ENCODE measurements at places on chromosomes 4 and X.

DNA sequence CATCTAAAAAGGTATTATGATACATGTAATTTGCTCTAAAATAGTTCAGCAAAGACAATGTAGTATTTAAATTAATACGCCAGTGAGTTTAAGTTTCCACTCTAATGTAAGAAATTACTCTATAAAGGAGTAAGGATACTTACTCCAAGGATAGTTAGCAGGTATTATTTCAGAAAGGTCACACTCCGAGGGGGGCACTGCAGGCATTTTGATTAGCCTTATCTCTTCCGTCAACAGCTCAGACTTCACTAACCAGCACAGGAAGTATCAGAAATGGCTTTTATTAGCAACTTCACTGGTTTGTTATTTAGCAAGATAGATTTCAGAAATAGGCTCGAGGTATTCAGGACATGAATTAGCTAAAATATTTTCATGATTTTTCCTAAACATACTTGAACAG, 127.0 kb downstream of the COX18 start:
- no peak for DNase-seq

DNA sequence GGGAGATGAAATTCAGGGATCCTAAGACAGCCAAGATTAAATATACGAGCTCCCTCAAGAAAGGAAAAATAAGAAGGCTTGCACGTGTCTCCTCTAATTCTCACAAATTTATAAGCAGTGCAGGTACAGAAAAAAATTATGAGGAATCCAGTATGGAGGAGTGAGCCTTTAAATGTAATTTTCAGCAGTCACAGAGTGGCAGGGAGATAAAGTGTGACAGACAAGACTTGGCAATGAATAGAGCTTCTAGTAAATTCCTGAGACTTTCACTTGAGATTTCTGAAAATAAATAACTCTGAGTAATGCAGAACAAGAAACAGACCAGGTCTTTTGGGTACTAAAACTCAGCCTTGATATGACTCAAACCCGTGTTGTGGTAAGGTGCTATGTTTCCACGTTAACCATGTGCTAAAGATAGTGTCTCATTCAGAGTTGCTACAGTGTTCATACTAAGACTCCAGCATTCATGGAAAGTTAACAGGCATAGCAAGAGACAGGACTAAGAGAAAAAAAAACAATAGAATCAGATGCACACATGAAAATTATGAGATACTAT, 119.8 kb downstream of the SPOCK3 start:
- DNase-seq, result peak; percentile 54

- no peak for DNase-seq
These were observed 524 bp upstream of the RPS3A start for GRCh38 chr4:151098979-151099228.

DNA sequence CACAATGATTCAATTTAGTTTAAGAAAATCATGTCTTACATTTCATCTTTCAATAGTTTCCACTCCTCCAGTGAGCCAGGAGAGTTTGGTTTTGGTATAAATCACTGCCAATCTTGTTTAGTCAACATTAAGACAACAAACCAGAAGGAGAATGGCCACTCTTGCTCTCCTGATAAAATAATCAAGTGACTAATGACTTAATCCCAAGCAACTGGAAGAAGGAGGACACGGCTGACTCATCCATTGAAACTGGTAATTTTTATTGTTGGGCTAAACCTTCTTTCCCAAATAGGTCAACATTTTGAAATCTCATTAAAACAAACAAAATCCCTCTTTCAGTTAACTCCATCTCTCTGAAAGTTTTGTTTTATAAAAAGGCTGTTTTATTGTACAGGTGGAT, 230.2 kb downstream of the CLCN4 start:
- DNase-seq, result peak; percentile 39

GRCh38 chr4:95599777-95600400, 51.1 kb upstream of the UNC5C start:
- DNase-seq, result no peak

- no peak for DNase-seq
These were observed 2.1 kb downstream of the MAGEA10 start for GRCh38 chrX:152136312-152136711.

- DNase-seq, result no peak
These were observed 52.2 kb upstream of the ADRA2C start for GRCh38 chr4:3713817-3714641.

DNA sequence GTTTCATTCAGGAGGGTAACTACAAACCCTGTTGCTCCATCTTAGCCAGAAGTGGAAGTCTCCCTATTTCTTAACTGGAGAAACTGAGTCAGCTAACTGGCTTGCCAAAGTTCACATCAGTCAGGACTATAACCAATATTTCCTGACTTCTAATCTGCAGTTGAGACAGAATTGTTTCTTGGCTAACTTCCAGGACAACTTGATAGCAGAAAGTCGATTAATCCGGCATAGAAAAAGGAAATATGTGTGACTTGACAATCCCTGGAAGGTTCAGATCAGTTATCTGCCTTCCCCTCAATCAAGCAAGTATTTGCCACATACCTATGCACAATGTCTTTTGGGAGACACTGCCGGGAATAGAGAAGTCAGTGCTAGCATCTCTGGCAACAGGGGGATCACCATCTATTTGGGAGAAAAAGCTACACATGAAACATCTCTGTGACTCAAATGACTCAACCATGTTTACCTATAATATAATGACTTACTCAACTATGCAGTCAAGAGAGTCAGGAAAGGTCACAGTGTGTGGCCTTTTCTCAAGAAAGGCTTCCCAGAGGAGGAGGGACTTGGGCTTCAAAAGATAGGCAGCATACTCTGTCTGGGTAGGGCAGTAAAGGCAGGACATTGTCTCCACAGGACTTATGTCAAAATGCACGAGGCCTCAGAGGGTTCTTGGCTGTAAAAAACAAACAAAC, 12.4 kb upstream of the LONRF3 start:
- no peak for DNase-seq

GRCh38 chrX:97268182-97268680, 384.5 kb downstream of the RPA4 start:
- DNase-seq, result no peak

DNA sequence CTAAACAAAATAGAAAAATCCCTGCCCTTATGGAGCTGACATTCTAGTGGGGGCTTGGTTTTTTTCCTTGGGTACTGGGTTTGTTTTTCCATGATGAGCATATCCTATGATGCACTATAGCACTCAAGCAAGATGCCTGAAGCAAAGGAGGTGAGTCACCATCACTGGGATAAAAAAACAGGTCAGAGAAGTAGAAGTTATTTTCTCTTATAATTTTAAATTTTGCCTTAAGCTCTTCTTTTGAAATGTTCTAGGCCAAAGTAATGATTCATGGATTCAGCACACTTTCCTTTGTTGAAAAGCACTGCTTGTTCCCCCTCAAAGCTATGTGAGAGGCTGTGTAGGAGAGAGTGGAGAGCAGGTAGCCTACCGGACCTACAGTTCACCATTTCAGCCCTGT, 15.2 kb upstream of the CXCL2 start:
- DNase-seq, result peak; percentile 90

DNA sequence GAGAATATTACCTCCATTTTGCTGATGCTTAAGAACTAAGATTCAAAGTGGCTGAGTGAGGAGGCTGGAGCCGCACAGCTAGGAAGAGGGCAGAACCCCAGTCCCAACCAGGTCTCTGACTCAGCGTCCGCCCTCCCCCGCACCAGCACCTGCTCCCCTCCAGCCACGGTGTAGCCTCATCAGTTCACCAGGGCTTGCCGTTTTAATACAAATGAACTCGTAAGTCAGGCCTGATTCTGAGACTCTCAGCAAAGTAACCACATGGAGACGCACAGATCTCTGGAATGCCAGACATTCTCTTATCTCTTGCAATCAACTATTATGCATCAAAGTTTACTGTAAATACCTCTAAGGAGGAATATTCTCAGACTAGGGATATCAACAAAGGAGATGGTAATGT, 52.4 kb downstream of the ENPP6 start:
- DNase-seq, result peak; percentile 29

GRCh38 chrX:125205918-125206665, 113.6 kb upstream of the TEX13C start:
- no peak for DNase-seq

- no peak for DNase-seq
These were observed 77.4 kb upstream of the PUDP start for GRCh38 chrX:7225338-7225737.

DNA sequence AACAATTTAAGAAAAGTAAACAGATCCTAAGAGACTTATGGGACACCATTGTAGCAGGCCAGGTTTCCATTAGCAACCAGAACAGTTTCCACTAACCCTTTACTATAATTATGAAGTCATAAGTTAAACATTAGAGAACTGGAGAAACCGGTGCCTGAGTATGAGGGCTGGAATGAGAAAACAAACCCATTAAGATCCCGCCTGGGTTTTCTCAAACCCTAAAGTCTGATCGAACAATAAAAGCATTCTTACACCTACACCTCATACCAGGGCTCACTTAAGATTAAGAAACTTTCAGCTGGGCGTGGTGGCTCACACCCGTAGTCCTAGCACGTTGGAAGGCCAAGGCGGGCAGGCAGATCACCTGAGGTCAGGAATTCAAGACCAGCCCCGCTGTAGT, 13.7 kb upstream of the DHX15 start:
- no peak for DNase-seq

DNA sequence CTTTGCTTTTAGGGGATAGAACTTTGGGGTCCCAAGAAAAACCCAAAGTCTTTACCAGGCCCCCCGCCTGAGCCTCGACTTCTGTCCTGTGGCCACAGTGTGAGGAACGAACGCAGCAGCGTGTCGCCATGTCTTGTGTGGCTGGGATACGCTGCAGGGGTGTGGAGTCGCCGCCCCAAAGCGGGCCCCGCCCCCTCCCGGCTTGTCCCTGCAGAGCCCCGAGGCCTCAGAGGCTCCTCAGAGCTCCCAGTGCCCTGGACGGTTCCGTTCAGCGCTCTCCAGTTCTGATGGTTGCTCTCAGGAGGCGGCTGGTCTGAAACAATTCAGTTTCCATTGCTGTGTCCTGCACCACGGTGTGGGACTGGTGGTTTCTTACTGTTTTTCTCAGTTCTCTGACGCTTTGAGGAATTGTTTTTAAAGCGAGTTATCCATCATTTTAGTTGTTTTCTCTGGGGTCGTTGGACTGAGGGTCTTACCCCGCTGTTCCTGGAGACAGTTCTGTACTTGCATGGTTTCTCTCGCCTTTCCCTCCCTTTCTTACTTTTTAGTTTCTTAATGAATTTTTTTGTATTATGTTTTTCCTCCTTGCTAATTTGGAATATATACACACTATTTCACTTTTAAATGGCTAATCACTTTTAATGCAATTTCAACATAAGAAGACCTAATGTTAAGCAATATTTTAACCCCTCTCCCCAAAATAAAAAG, 1.6 kb upstream of the IDUA start:
- DNase-seq, result peak; percentile 54

GRCh38 chrX:133645977-133646718, 230.9 kb upstream of the GPC4 start:
- no peak for DNase-seq

DNA sequence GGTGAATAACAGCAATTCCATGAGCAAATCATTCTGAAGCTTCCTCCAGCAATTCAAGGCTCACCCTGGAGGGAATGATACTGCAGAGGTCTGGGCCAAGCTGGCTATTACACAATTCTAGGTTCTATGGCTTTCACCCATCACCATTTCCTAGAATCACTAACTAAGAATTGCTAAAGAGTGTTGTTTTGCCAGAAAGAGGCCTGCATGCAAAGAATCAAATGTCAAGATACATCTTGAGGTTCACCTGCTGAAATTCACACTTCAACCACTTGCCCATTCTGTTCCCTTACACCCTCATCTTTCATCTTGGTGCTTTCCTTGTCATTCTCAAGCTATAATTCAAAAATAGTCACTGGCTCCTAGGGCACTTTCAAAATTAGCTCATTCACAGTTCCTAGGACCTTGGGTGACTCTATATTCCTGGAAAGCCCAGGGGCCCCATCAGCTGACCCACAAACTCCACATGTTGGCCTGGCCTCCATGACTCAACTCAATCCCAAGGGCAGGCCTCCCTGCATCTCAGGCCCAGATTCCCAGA, 7.0 kb downstream of the APBB2 start:
- peak; percentile 40 for DNase-seq

- no peak for DNase-seq
These were observed 23.8 kb downstream of the DDIT4L start for GRCh38 chr4:100166297-100167039.

- DNase-seq, result no peak
These were observed 144.8 kb downstream of the SPATA18 start for GRCh38 chr4:52195869-52196268.

DNA sequence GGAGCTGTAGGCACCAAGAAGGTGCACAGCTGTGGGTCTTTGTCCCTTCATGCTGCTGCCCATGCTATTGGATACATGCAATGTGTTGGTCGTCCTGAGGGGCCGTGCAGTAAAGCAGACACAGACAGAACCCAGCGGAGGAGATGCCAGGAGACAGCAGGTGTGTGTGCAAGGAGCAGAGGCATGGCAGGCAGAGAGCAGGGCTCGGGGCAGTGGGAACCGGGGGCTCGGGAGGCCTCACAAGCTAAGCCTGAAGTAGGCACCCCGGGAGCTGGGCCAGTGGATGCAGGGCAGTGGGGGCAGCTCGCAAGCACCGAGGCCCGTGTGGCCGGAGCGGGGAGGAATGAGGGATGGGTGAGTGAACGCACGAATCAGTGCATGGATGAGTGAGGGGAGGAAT, 13.2 kb downstream of the HTRA3 start:
- no peak for DNase-seq

DNA sequence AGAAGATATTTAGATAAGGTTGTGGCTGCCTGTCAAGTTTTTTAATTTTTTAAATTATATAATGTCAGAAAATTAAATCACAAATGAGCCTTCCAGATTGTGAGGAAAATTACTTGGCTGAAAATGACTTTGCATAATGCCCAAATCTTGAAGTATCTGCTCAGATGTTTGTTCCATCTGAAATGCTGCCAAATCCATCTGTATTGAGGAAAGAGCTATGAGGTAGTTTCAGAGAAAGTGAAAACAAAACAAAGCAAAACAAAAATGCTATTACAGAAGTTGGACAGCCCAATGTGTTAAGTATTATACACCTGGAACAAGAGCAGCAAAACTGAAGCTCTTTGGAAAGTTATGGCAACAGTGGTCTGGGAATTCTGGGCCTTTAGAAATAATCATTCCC, 23.3 kb upstream of the GUCY1B1 start:
- no peak for DNase-seq

DNA sequence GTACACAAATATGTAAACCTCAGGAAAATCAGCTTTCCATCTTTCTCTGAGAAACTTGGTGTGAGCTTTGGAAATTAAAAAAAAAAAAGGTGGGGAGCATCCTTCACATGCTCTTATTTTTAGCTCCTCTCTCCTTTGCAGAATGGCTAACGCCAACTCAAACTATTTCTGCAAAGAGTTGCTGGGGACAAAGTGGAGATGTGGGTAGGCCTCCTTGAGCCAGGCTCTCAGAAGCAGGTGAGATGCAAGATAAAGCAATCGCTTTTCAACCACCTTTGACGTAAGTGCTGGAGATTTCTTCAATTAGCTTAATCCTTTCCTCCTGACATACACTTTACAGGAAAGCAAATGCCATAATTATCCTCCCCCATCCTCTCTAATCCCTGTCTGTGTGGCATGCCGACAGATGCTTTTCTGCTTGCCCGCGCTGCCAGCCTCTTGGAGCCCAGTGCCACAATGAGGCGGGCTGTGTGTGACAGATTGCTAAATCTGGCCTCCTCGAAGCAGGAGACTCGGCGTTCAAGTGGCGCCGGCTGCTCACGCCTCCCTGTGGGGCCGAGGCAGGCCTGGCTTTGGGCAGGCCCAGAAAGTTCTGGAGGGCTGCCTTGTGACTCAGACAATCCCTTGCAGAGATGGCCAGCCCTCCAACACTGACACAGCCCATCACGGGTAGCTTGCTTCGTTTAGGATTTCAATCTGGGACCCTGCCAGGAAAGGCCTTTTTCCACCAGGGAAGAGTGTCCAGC, 64.9 kb upstream of the SOD3 start:
- DNase-seq, result no peak

- DNase-seq, result no peak
These were observed 128.6 kb downstream of the CPE start for GRCh38 chr4:165507381-165507780.

Data from ELR (cell line).